Heart left ventricle (tissue), 16 donors: ENCODE measurements at places on chromosomes 7 and 10. TPM values are rescaled to one million over a fixed set of nuclear protein-coding genes. Genes with fewer than 3 reads are reported as not detected.

GRCh38 chr10:131532291-131532690, 220.8 kb upstream of the TCERG1L start:
- no peak for DNase-seq

DNA sequence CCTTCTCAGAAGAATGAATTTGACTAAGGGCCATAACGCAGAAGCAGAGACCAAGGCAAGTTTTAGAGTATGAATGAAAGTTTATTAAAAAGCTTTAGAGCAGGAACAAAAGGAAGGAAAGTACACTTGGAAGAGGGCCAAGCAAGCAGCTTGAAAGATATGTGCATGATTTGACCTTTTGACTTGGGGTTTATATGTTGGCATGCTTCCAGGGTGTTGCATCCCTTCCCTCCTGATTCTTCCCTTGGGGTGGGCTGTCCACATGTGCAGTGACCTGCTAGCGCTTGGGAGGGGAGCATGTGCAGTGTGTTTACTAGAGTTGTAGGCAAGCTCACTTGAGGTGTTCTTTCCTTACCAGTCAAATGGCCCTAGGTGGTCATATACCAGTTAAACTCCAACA, 37.9 kb upstream of the LRRN3 start:
- no peak for DNase-seq

DNA sequence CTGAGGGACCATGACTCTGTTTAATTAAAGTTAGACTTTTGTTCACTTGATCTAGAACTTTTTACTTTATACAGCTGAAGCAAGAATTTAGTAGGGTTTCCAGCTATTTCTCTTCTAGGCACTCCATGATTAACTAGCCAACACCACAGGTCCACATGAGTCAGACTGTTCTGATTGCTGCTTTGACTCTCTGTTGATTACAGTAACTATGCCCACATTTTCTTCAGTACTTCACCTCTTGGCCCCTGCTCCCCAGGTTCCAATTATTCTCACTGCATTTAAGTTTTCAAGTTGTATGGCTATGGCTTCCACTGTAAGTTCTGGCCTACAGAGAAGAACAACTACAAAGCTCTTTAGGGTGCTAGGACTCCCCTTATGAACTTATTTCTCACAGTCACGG, 737.2 kb upstream of the IGFBP3 start:
- no peak for DNase-seq

- no peak for DNase-seq
Observed at GRCh38 chr10:49568235-49568634, 29.3 kb upstream of the ERCC6 start.

The PRF1 gene
- 0.71 TPM for total RNA-seq

DNA sequence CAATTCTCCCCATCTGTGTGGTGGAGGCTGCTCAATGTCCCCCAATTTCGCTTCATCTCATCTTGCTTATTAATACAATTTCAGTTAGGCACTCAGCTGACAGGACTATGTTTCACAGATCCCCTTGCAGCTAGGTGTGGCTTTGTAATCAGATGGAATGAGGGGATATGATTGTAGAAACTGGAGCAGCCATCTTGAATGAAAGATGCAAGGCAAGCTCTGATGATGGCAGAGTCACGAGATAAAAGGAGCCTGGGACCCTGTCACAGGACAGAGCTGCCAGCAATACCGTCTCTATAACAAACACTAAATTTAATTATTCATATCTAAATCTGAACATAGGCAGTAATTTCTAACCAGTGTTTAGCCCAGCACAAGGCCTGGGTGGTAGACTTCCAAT, 991 bp upstream of the DLD start:
- DNase-seq: no peak

DNA sequence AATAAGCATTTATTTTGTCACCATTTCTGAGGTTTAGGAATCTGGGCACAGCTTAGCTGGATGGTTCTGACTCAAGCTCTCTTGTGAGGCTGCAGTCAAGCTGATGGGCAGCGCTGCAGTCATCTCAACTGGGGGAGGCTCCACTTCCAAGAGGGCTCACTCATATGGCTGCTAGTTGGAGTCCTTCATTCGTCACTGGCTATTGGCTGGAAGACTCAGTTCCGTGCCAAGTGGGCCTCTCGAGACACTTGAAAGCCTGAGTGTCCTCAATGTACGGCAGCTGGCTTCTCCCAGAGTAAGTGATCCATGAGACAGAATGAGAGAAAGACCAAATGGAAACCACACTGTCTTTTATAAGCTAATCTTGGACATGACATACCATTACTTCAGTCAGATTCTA, 21.6 kb upstream of the COL13A1 start:
- DNase-seq: no peak

DNA sequence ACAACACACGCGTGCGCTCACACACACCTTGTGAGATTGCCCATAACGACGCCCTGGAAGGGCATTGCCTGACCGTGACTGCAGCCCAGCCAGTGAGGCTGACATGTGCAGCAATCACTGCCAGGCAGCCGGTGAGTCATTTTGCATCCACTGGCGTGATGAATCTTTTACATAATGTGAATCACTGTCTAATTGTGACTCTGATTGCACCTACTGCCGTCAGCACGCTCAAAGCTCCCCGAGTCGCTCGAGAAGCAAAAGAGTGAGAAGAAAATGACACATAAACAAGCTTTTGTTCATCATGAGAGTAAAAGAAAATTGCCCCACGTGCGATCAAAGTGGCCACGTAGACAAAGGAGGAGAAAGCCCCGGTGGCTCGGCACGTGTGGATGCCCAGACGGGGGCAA, 117.4 kb upstream of the PFKP start:
- DNase-seq: no peak

DNA sequence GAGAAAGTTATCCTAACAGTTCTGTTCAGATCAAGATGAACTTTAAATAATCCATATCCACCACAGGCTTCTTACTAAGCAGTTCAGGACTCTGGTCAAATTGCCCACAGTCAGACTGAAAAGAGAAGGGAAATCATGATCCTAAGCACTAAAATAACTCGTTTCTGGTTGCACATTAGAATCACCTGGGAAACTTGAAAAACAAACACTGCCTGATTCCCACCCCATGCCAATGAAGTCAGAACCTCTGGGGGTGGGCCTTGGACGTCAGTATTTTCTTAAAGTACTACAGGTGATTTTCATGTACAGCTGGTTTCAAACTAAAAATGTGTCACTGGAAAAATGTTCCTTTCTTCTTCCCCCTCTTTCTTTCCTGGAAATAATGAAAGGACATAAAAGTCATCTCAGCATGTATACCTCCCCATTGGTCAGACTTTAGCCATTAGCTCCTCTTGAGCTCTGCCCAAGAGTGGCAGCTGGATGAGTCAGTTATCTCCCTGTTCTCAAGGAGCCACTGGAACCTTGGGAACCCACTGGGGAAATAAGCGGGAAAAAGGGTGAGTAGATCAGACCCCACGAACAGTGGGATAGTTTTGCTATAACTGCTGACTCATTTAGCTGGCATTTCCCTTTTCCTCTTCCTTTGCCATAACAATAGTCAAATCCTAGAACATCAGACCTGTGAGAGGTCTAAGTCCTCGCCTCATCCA, 75.3 kb upstream of the IL6 start:
- DNase-seq: no peak

- DNase-seq: no peak
Observed at GRCh38 chr7:134832367-134832766, 52.9 kb downstream of the CALD1 start.
